Aortic smooth muscle cell (primary cell): ENCODE measurements at places on chromosomes 2 and 18. TPM values are rescaled to one million over a fixed set of nuclear protein-coding genes. Genes with fewer than 3 reads are reported as not detected.

Gene TSPYL6
- total RNA-seq, result not detected in 2 replicates

Gene ITGA4
- 23.0 and 29.1 TPM in 2 replicates for total RNA-seq

Gene LDLRAD4
- total RNA-seq, result 2.4 and 3.7 TPM in 2 replicates

Gene IL36B
- not detected in 2 replicates for total RNA-seq

Gene CCDC93
- total RNA-seq, result 25.7 and 28.5 TPM in 2 replicates

Gene KCNS3
- total RNA-seq, result 0.66 and 1.5 TPM in 2 replicates

Gene MAP3K19
- total RNA-seq, result not detected in 2 replicates

Gene NCL
- total RNA-seq, result 207 and 232 TPM in 2 replicates

Gene CCT7
- 259 and 320 TPM in 2 replicates for total RNA-seq

Gene MOGAT1
- not detected in 2 replicates for total RNA-seq

Gene BCS1L
- total RNA-seq, result 26.2 and 41.6 TPM in 2 replicates

Gene KCNIP3
- total RNA-seq, result 0.13 and 0.31 TPM in 2 replicates

Gene LYG1
- 0.26 TPM in 1 of 2 replicates, not detected in the other for total RNA-seq

Gene HAAO
- 0.53 and 1.1 TPM in 2 replicates for total RNA-seq

Gene HOXD13
- not detected in 2 replicates for total RNA-seq

Gene SPHKAP
- total RNA-seq, result 0.19 and 1.6 TPM in 2 replicates

Gene FAM237A
- not detected in 2 replicates for total RNA-seq

Gene DNAH6
- total RNA-seq, result under 0.01 and 0.13 TPM in 2 replicates

Gene PXDN
- 110 and 154 TPM in 2 replicates for total RNA-seq

Gene APCDD1
- 0.79 and 4.4 TPM in 2 replicates for total RNA-seq

Gene C2orf80
- total RNA-seq, result not detected in 2 replicates

Gene SKA1
- 8.0 and 12.7 TPM in 2 replicates for total RNA-seq

Gene IL36A
- total RNA-seq, result not detected in 2 replicates

Gene UBXN2A
- 9.9 and 11.4 TPM in 2 replicates for total RNA-seq

Gene SP140
- 0.19 and 0.40 TPM in 2 replicates for total RNA-seq

Gene FLACC1
- 1.6 and 1.8 TPM in 2 replicates for total RNA-seq

Gene TTN
- total RNA-seq, result 5.6 and 6.9 TPM in 2 replicates

Gene MYOM1
- 1.9 and 2.4 TPM in 2 replicates for total RNA-seq

Gene DARS1
- 68.5 and 73.2 TPM in 2 replicates for total RNA-seq

Gene ZNG1B
- 51.2 and 60.1 TPM in 2 replicates for total RNA-seq

Gene DPYSL5
- total RNA-seq, result not detected in 2 replicates

Gene BMP10
- total RNA-seq, result not detected in 2 replicates

Gene TNFAIP6
- 20.5 and 25.2 TPM in 2 replicates for total RNA-seq

Gene XIRP2
- not detected in 2 replicates for total RNA-seq

Gene MROH2A
- total RNA-seq, result not detected in 2 replicates

Gene TUBA3E
- not detected in 2 replicates for total RNA-seq

Gene LAMA3
- 9.5 and 14.0 TPM in 2 replicates for total RNA-seq

Gene GPD2
- 43.6 and 85.5 TPM in 2 replicates for total RNA-seq

Gene SLC9A4
- total RNA-seq, result under 0.01 TPM in 1 of 2 replicates, not detected in the other

Gene CTLA4
- not detected in 2 replicates for total RNA-seq

Gene NEB
- 0.53 and 0.62 TPM in 2 replicates for total RNA-seq

Gene SCN1A
- total RNA-seq, result 0.13 and 0.25 TPM in 2 replicates

Gene STON1
- total RNA-seq, result 14.9 and 23.1 TPM in 2 replicates

Gene OTOS
- not detected in 2 replicates for total RNA-seq

Gene ARHGAP15
- total RNA-seq, result 0.31 TPM in 1 of 2 replicates, not detected in the other

Gene STK39
- 12.8 and 16.8 TPM in 2 replicates for total RNA-seq

Gene SCN9A
- 0.40 and 0.56 TPM in 2 replicates for total RNA-seq

Gene FAM161A
- total RNA-seq, result 1.3 and 1.8 TPM in 2 replicates

Gene COL3A1
- 1,561 and 1,930 TPM in 2 replicates for total RNA-seq

Gene CBLN2
- total RNA-seq, result not detected in 2 replicates

Gene RBM44
- total RNA-seq, result 0.26 and 0.56 TPM in 2 replicates
